ENCODE measurements at places on chromosomes 4 and X.

DNA sequence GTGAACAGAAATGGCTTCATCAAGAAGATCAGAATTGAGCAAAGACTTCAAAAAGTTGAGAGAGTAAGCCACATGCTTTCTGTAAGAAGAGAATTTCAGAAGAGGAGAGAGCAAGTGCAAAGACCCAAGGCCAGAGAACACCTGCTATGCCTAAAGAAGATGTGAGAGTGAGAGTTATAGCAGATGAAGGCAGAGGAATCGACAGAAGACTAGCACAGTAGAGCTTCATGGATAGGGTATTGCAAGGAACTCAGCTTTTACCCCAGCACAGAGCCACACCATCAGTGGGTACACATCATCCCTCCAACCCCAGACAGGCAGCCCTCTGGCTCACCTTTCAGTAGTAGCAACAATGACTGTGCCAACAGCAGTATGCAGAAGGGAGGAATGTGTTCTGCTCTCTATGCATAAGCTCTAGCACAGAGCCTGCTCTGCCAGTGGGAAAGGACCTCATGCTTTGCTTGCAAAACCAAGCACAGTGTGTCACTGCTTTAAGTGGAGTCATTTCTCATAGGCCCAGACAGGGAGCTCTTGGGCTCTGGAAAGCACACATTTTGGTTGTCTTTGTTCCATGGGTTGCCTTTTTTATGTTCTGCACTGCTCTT lies 318.6 kb downstream of the NAF1 start:
- no peak for DNase-seq

DNA sequence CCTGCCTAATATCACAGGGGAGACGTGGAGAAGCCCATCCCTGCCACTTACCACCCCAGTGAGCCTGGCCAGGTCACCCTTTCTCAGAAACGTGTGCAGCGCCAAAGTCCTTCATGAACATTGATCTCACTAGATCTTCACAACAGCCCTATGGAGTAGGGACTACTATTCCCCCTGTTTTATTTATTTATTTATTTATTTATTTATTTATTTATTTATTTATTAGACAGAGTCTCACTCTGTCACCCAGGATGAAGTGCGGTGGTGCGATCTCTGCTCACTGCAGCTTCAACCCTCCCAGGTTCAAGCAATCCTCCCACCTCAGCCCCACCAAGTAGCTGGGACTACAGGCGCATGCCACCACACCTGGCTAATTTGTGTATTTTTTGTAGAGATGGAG lies 61.8 kb downstream of the PPP2R2C start:
- no peak for DNase-seq

GRCh38 chrX:134990801-134991481 lies at the start of gene SMIM10:
Gene SMIM10, plus strand, starts transcription at chrX:134990991. Its CDS starts 105 bp downstream, at chrX:134991096.
- DNase-seq: no peak

DNA sequence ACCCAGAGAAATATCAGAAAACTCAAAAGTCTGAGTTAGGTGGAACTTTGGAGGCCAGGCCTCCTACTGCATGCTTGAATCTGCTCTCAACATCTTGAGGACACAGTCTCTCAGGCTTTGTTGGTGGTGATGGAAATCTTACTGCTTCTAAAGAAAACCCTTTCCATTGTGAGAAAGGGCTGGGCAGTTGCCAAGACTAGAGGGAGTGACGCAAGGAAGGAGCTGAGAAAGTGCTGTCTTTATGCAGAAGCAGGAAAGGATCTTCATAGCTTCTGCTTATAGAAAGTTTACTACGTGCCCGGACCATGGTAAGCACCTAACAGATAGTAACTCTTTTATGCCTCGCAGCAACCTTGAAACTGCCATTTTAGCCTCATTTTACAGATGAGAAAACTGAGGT lies 2.4 kb upstream of the CRMP1 start:
- DNase-seq: no peak

GRCh38 chr4:143288171-143288570 lies 48.5 kb upstream of the GAB1 start:
- no peak for DNase-seq

DNA sequence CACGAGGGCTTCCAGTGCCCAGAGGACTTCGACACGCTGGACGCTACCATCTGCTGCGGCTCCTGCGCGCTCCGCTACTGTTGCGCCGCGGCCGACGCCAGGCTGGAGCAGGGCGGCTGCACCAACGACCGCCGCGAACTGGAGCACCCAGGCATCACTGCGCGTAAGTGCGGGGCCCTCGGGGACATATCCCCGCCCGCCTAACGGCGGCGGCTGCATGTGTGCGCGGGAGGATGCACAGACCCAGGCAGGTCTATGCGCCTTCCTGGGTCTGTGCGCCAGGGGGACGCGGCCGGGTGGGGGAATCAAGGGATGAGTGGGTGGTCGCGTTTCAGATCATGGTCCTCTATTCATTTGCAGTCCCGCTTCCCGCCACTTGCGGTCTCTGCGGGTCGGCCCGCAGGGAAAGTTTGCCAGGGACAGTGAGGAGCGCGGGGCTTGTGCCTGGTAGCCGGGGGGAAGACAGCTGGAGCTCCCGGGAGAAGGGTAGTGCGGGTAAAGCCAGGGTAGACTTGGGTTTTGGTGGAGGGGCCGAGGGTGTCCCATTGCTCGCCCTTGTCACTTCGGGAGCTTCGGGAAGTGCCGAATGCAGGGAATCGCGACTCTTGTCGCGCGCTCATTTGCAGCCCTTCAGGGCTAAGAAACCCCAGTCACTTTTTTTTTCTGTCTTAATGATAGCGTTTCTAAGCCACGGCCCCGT lies 1.0 kb downstream of the SHISA3 start:
- DNase-seq: no peak
